ENCODE measurements at places on chromosomes 12 and 14.

GRCh38 chr12:98686603-98687002, 41.5 kb downstream of the APAF1 start:
- no peak for DNase-seq

DNA sequence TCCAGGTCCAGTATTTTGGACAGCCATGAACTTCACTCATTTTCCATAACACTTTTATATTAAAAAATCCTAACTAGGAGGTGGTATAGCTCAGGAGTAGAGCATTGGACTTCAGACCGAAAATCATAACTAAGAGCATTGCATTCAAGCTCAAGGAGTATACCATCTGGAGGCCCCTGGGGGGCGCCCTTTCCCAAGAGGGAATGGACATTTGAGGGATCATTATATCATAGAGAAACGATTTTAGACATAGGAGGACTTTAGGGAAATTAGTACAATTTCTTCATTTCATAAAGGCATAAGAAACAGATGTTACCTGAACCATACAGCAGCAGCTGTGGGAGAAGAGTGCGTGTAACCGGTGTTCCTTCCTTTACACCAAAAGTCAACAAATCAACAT, 5.2 kb upstream of the ATG14 start:
- no peak for DNase-seq

- DNase-seq: no peak
Measured at GRCh38 chr12:15453613-15454012, 131.3 kb downstream of the PTPRO start.

DNA sequence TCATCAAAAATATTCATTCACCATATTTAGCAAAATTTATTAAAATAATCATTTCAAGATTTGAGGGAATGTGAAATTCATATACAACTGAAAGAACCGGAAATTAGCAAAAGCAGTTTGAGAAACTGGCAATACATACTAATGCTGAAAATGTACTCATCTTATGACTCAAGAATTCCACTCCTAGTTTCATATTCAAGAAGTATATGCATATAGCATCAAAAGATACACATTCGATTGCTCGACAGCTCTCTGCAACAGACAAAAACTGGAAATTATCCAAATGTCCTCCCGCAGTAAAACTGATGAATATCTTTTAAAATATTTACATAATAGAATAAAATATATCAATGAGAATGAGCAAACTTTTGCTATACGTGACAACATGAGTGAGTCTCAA, 189.2 kb upstream of the MGAT4C start:
- DNase-seq: no peak

DNA sequence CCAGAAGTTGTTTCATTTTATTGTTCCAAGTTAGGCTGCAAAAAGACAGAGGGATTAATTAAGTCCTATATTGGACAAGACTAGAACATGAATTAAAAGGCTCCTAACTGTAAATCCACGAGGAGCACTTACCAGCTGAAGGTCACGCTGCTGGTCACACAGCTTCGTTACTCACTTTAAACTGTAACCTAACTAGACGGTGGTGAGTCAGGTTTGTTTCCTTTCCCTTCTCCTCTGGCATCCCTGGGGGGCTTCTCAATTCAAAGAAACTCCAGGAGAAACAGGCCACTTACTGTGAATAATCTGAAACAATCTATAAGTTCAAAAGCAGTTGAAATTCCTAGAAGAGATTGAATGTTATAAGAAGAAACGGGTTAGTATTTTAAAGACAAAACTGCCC, 331.4 kb downstream of the BCAT1 start:
- DNase-seq: no peak

- DNase-seq: no peak
Measured at GRCh38 chr12:63964301-63964700, 119.8 kb downstream of the SRGAP1 start.

DNA sequence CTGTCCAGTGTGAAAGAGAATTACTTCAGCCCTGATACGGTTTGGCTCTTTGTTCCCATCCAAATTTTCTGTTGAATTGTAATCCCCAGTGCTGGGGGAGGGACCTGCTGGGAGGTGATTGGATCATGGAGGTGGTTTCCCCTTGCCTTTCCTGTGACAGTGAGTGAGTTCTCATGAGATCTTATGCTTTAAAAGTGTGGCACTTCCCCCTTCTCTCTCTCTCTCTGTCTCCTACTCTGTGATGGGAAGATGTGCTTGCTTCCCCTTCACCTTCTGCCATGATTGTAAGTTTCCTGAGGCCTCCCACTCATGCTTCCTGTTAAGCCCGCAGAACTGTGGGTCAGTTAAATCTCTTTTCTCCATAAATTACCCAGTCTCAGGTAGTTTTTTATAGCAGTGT, 5.5 kb upstream of the SLC15A5 start:
- DNase-seq: no peak

DNA sequence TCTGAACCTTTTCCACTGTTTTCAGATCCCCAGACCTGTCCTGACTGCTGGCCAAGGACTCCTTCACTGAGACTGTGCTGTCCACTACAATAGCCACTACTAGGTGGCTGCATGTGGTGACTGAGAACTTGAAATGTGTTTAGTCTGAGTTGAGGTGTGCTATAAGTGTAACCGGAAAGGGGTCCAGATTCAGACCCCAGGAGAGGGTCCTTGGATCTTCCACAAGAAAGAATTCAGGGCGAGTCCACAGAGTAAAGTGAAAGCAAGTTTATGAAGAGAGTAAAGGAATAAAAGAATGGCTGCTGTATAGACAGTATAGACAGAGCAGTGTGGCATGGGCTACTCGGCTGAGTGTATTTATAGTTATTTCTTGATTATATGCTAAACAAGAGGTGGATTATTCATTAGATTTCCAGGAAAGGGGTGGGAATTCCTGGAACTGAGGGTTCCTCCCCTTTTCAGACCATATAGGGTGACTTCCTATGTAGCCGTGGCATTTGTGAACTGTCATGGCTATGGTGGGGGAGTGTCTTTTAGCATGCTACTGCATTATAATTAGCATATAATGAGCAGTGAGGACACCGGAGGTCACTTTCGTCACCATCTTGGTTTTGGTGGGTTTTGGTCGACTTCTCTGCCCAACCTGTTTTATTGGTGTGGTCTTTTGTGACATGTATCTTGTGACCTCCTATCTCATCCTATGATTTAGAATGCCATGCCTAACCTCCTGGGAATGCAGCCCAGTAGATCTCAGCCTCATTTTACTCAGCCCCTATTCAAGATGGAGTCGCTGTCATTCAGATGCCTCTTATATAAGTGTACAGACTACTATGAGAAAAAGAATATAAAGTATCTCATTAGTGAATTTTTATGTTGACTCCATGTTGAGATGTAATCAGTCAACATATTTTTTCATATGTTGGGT, 70.0 kb upstream of the SRSF5 start:
- no peak for DNase-seq

DNA sequence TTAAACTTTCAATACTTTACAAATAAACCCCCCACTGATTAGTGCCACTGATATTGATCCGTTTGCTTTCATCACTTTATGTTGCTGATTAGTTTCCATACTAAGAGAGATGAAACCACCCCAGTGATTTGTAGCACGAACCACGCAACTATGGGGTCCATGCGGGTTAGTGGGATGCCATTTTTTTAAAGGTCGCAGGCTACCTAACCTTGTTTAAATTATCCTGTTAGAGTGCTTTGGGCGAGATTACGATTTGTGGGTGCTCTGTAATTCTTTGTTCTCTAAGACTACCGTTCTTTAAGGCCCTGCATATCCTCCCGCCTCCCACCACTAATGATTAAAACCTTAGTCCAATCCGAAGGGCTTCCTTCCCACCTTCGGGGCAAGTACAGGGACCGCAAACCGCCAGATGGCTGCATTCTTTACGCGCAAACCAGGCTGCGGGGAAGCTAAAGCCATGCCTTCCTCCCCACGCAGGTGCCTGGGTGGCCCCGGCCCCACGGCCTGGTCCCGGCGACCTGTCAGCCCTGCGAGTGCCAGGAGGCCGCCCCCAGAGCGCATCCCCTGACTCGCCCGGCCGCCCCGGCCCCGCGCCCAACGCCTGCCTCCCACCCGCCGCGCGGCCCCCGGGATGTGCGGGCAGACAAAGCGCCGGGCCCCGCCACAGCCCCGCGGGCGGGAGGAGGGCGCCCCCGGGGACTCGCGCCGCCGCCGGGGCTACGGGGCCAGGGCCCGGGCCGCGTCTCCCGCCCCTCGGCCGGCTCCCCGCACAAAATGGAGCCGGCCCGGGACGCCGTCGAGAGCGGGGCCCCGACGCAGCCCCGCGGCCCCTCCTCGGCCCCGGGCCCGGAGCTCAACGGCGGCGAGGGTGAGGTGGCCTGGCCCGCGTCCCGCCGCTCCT, 759 bp downstream of the NFYB start:
- DNase-seq: peak; percentile 21

DNA sequence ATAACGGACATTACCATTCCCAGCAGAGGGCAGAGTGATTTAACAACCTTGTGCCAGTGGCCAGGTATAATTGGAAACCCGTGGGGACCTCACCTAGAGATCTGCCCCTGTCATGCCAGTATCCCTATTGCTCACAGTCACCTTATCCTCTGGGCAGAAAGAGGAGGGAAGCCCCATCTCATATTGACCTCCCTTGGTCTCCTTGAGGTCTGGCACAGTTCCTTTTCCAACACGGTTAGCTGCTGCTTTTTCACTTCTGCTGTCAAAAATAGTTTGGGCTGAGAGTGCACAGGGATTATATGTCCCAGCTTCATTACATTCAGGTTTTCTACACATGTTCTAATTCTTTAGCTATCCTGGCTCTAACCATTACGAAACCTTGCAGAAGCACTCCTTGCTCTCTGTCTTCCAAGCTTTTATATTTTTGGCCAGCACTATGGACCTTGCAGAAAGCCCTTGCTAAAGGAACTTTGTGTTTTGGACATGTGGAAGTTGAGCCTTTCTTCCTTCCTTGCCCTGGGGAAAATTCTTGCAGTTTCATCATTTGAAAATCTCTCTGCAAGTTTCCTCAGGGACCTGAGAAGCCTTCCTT, 111.7 kb upstream of the MIS18BP1 start:
- DNase-seq: no peak

DNA sequence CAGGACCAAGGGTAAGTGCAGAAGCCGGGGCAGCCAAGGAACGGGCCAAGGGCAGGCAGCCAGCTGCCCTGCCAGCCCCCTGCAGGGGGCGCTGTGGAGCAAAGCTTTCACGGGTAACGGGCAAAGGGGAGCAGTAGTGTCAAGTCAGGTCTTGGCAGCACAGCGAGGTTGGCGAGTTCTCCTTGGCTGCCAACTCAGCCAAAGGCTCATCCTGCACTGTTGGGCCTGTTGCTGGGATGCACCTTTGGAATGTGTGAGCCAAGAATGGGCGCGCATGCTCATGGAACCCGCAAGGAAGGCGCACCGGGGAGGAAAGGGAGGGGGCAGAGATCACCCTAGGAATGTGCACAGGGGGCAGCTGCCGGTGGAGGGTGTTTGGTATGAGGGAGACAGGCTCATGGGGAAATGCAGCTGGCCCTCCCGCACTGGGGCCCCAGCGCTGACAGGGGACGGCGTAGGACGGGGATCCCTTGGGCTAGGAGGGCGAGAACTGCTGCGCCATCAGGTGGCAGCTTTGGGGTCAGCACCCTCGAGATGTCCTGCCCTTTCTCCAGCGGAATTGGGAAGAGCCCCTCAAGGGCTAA, 138.0 kb downstream of the ASCL4 start:
- peak; percentile 32 for DNase-seq

DNA sequence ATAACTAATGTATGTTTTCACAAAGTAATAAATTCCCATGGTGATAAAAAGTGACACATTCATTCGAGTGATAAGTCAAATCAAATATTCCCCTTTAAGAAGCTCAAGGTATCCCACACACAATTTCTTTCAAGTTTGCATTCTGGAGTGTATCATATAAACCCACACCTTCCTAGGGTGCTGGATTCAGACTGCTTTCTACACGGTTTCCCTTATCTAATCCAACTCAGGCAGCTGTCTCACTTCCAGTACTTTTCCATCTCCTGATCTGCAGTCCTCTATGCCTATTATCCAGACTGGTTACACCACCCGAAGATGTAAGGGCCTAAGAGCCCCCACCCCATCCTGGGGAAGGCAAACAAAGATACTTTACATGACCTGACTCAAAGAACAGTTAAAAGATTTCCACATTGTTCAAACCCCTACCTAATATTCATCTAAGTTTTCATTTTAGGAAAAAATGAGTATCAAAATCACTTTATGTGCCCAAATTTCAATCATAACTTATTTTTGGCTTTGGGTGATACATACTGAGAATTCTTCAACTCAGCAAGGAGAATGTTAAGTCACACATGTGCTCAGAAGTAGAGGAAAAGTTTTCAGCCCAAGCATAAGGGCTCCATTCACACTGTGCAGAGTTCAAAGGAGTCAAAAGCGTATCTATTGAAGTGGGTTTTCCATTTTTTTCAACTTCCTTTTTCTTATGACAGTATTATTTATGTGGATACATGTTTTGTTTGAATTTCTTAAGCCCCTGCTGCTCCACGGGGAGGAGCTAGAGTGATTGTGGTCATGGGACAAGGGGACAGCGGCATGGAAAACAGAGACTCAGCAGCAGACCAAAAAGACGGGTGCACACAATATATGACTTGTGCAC, 41.8 kb downstream of the CORO1C start:
- DNase-seq: no peak

GRCh38 chr12:82425241-82425640, 66.9 kb downstream of the METTL25 start:
- no peak for DNase-seq

DNA sequence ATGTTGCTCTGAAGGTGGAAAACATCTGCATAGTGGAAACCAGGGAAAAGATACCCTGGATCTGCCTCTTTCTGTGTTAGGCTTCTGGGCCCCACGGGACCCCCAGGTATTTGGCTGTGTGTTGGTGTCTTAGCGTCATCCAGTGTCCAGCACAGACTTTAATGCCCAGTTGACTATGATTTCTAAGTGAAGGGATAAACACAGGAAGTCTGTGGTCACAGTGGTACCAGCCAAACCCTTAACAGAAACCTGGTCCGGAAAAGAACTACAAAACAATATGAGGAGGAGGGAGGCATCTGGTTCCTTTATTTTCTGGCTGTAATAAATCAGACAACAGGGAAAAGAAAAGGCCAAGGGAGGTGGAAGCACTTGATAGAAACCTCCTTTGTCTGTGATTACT, 56.4 kb downstream of the CMKLR1 start:
- no peak for DNase-seq

- no peak for DNase-seq
Measured at GRCh38 chr14:89247457-89248122, 169.4 kb downstream of the FOXN3 start.

DNA sequence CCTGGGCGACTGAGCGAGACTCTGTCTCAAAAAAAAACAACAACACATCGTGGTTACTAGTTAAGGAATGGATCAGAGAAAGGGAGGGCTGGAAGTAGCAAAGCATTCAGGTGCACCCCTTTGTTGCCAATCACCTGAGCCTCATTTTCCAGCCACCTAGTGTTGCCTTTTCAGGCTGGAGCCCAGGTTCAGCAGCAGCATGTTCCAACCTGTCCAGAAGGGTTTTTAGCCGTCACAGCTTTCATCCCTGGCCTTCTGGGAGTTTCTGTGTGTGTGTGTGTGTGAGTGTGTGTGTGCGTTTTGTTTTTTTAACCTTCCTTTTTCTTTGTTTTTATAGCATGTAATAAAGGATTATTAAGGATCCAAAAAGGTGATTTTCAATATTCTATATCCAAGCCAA, 121.1 kb upstream of the ATF1 start:
- DNase-seq: no peak

- no peak for DNase-seq
Measured at GRCh38 chr12:2047752-2048151, 5.0 kb upstream of the CACNA1C start.
